ENCODE measurements at places on chromosomes 3 and 15.
A peak's percentile ranks its signal among the peaks of the same experiment; 100 is the strongest.

DNA sequence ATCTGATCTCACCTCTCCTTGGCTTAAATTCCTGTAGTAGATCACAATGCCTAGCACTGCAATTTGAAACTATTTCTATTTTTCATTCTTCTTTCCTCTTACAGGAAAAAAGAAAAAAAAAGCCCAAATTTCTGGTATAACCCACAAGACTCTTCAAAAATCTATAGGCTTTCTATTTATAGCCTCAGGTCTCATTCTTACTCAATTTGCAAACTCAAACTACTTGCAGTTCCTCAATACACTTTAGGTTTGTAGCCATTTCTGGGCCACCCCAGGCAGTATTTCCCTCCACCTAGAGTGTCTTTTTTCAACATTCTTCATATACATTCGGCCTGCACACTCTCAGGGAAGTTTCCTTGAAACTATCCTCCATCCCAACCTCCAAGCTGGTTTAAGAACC is 169.0 kb downstream of the TBC1D5 start:
- DNase-seq, result no peak

DNA sequence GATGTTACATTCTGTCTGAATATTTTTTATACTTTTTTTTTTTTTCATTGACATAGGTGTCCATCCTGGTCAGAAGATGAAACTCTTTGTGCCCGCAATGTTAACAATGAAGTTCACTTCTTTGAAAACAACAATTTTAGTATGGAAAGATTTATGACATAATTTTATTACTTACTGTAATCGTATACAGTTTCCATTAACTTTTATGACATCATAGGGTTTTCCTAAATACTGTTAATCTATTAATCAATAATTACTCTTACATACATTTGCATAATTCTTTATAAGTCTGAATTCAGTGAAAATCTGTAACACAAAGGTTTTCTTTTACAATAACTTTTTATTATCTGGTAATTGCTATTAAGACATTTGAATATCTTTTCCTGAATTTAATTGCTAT is 17.7 kb downstream of the EIF2A start:
- DNase-seq, result no peak

- DNase-seq, result no peak
Measured at GRCh38 chr3:101262393-101263240, 57.8 kb downstream of the IMPG2 start.

DNA sequence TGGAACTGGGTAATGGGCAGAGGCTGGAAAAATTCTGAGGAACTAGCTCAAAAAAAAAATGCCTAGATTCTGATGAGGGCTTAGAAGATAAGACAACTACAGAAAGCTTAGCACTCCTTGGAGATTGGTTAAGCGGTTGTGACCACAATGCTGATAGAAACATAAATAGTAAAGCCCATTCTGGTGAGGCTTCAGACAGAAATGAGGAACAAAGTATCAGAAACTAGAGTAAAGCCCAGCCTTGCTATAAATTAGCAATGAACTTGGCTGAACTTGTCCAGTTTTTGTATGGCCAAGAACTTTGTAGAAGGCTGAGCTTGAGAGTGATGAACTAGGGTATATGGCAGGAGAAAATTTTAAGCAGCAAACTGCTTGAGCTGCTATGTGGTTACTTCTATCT is 25.4 kb downstream of the GOLGB1 start:
- DNase-seq, result no peak

GRCh38 chr3:117201901-117202774 is 492.6 kb downstream of the TUSC7 start:
- no peak for DNase-seq

GRCh38 chr15:71997691-71998090 is 120.3 kb downstream of the MYO9A start:
- no peak for DNase-seq

DNA sequence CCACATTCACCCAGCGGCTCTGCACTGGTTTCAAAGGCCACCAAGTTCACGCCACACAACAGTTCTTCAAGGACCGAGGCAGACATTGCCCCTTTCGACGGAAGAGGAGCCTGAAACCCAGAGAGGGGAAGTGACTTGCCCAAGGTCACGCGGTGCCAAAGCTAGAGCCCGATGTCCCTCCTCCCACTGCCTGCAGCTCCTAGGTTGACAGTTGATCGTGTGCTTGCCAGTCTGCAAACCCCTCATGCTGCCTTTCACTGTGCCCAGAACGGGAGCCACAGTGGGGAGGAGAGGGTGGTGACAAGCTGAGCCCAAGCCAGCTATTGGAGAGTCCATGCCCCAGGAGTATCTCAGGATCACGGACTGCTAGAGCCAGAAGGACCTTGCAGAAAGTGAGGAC is 230.9 kb downstream of the XXYLT1 start:
- no peak for DNase-seq

- no peak for DNase-seq
Measured at GRCh38 chr15:29133791-29134190, 135.8 kb downstream of the NSMCE3 start.

GRCh38 chr3:127775398-127776109 is 46.8 kb downstream of the MGLL start:
- no peak for DNase-seq

- no peak for DNase-seq
Measured at GRCh38 chr15:26146202-26146601, 283.1 kb upstream of the ATP10A start.

DNA sequence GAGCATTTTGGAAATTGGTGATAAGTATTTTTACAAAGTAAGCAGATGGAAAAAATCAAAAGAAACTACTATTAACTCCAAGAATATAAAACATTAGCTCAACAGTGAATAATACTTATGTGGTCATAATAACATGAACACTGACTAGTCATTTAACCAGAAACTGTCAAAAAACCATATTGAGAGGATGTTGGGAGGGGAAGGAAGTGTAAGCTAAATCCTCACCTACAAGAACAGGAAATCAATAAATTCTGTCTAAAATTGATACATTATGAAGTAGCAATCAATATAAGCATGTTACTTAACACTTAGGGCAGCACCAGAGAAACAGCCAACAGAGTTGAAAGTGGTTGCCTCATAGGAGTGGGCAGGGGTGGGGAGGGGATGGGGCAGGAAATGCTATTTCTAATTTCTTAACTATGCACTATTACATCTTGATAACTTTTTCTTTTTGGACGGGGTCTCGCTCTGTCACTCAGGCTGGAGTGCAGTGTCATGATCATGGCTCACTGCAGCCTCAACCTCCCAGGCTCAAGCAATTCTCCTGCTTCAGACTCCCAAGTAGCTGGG is 41.7 kb downstream of the CCR3 start:
- no peak for DNase-seq

DNA sequence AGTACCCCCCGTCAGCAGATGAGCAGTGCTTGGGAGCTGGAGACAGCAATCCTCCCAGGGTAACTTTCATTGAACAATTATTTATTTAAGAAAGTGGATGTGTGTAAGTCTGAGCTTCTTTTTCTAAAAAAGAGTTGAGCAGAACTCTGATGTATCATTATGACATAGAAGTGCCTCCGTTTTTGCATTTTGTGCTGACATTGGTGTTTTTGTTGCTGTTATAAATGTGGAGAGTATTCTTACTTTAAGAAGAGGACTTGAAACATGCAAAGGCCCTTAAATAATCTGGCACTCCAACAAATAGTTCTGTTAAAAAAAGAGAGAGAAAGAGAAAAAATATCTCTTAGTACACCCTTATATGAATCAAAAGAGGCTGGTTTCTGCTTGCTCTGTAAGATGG is 217.1 kb downstream of the AGBL1 start:
- no peak for DNase-seq

- no peak for DNase-seq
Measured at GRCh38 chr15:74793135-74794028, 11.5 kb downstream of the CSK start.

GRCh38 chr15:30065025-30065801 is 17.5 kb upstream of the GOLGA8J start:
- no peak for DNase-seq

DNA sequence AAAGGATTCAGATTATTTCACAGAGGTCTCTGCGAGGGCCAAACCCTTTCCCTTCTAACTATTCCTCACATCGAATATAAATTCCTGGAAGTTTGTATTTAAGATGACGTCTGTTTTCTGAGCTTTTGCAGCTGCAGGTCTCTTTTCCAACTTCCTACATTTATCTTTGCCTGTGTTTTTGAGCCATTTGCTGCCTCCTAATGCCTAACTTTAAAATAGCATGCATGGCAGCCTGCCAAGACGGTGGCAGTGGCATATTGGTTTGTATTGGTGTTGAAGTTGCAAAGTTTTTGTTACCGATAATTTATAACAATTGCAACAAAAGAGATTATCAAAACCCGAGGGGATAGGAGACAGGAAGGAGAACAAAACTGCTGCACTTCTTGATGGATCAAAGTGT is 187.1 kb upstream of the DNAJC19 start:
- DNase-seq, result peak; percentile 19

DNA sequence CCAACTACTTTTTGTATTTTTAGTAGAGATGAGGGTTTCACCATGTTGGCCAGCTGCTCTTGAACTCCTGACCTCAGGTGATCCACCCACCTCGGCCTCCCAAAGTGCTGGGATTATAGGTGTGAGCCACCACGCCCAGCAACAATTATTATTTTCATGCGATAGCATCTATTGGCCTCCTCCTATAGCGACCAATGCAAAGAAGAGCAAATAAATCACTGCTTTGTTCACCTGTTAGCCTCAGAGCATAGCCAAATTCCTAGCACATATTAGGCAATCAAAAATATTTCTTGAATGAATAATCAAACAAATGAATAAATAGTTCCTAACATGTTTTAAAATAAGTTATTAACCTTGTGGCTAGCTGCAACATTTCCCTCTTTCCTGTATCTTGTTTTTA is 36.8 kb upstream of the TNFSF10 start:
- no peak for DNase-seq

DNA sequence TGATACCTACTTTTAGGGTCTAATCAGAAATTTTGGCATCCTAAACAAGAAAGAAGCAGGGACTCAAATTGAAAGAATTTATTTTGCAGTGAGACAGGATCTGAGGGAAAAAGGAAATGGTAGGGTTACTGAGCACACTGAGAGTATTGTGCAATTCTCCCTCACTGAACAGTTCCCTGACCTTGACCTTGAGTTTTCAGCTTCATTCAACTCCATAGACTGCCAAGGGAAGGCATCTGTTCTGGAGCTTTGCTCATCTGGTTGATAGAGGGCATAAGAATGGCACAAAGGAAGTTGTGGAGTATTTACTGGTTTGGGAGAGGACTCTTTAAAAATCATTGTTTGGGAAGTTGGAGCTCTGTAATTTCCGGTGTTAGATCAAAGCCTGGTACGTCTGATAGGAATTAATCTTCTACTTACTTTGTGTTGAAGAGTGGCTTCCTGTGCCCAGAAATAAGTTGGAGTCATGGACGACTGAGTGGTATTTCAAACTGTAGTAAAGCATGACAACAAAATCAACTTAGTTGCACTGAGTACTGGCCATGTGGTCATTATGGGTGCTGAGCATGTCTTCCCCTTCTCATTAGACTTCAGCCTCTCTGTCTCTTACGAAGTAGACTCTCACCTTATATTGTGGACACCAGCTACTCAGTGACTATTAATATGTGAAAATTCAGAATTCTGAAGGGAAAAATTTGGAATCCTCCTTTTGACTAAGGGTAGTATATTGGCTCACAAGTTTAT is 40.8 kb downstream of the CLDN1 start:
- DNase-seq, result no peak

GRCh38 chr3:52682016-52682415 is 3.7 kb downstream of the PBRM1 start:
- DNase-seq, result no peak

DNA sequence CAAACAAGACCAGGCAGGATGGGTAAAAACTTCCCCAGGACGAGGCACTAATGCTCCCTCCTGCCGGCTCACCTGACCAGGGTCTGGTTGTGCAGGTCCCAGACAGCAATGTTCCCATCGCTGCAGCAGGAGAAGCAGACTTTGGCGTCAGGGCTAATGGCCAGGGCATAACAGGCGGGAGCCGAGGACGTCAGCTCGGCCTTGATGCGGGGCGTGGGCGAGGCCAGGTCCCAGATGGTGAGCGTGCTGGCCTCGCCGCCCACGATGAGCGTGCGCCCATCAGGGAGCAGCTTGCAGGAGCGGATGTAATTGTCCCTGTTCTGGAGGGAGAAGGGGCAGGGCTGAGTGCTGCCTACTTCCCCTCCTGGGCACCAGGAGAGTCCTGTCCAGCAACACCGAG is 43.4 kb downstream of the TLE3 start:
- no peak for DNase-seq

DNA sequence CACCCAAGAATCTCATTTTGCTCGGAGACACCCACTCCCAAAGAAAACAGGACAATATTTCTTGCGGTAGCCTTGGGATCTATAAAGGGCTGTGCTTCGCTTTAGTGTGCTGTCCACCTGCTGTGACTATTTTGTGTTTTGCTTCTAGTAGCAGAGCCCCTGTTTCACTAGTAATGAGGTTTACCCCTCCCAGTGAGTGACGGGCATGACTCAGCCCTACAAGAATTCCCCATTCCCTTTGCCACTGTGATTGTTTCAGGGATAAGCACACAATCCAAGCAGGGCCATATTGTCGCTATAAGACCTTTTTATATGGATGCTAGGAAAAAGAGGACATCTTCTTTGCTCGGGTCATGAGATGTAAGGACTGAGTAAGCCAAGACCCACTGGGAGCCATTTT is 62.5 kb upstream of the FOXB1 start:
- no peak for DNase-seq

GRCh38 chr3:140276703-140277102 is 341.7 kb downstream of the CLSTN2 start:
- DNase-seq, result no peak

DNA sequence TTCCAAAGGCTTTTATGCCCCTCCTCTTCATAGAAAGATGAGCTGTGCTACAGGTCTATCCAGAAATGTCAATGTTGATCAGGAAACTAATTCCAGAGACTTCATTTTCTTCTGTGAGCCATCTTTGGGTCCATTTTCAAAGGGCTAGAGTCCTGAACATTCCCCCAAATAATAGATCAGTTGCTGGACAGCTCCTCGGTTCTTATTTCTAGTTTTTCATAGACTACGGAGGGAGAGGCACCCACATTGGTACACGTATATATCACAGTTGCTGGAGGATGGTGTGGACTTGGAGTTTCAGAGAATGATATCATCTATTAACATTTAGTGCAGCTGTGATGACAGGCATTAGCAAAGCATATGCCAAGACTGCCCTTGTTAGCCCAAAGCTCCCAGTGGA is 59.1 kb downstream of the AGBL1 start:
- DNase-seq, result no peak

GRCh38 chr3:169475576-169475975 is 187.9 kb downstream of the MECOM start:
- no peak for DNase-seq

DNA sequence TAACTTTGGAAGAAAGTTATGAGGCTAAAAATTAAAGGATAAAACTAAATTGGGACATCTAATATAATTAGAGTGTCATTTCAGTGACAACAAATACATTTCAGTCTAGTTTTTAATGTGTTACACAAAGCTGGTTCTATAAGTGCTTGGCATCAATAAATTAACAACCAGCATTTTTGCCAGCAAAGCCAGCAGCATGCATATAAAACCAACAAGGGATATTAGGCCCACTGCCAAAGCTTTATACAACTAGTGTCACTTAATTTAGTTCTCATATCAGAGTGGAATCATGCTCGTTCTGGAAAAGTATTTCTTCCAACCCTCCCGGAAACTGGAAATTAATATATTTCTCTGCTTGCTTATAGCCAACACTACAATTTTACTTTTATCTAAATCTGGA is 88.8 kb downstream of the THBS1 start:
- no peak for DNase-seq

Data from activated T-cell treated with anti-CD3 and anti-CD28 coated beads for 24 hours (primary cell).